ENCODE measurements at places on chromosomes 7 and 10. TPM values are rescaled to one million over a fixed set of nuclear protein-coding genes. Genes with fewer than 3 reads are reported as not detected.
A peak's percentile ranks its signal among the peaks of the same experiment; 100 is the strongest.

- no peaks in the 10 kb centered on the region for H3K4me1 ChIP-seq
- no peak overlapping the region for H3K4me3 ChIP-seq
- DNase-seq, result no peak
- H3K27ac ChIP-seq, result no peak overlapping the region
Measured at GRCh38 chr7:26356229-26356628, 64.6 kb downstream of the SNX10 start.

DNA sequence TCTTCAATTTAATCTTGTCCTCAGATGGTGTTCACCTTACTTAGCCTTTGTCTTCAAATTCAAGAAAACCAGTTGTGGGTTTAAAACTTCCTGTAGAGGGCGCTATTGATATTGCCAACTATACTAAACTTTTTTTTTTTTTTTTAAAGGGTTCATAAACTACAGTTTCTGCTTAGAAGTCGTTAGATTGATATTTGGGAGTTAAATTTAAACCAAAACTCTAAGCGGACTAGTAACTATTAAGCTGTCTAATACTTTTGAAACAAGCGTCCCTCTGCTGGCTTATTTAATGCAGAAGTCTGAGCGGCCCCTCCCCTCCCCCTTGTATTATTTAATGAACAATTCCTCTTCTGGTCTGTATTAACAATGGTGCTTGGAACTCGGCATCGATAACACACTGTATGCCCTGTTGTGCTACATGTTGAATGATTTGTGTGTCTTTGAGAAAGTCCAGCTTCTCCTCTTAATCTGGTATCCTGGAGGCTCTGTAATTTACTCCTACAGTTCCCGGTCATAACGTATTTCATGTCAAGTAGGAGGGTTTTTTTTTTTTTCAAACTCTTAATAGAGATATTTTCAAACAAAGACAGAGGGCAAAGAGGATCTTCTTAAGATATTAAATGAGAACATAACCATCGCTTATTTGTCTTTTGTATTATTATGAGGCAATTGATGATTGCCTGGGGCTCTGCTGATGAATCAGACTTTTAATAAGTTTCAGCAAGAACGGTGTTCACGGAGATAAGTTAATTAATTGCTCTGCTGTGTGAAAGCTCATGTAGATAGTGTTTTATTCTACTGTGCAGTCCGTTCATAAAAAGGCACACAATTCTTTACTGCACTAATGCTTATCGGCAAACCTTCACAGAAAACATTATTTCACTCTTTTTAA lies 22.6 kb upstream of the CREB5 start:
- peak; percentile 6 for DNase-seq
- H3K36me3 ChIP-seq, result no peaks in the 10 kb centered on the region
- no peak overlapping the region for H3K4me3 ChIP-seq
- no peaks in the 10 kb centered on the region for H3K4me1 ChIP-seq
- no peak overlapping the region for H3K27ac ChIP-seq

The ZNF479 gene
- not detected for total RNA-seq

The CRHR2 gene
- total RNA-seq, result not detected

The C7orf57 gene
- not detected for total RNA-seq

The ALOX5 gene
- 3.1 TPM for total RNA-seq

DNA sequence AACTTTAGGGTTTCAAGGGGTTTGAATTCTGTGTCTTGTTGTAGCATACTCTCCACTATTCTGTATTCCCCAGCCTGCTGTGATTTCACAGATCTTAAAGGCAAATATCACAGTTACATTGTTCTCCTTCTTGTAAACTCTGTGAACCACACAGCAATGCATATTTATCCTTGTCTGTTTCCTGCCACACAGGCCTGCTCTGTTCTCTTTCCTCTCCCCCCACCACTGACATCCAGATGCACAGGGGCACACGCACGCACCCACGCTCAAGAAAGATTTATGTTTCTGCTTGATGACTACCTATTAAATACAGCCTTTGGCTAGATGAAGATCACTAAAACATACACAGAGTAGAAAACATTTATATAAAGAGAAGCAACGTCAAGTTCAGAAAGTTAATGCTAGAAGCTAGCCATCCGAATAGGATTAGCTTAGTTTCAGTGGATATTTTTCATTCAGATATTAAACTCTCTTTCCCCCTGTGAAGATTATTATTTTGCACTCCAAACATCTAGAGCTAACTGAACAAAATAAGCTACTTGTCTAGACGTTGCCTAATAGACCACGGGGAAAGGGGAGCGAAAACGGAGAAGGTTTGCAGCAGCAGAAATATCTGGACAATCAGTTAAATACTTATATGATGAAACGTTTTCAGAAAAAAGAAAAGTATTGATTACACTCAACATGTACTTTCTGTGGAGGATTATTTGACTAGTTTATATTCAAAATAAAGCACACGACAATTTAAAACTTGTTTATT lies 193.1 kb upstream of the SEMA3C start:
- DNase-seq, result no peak
- H3K4me1 ChIP-seq, result no peaks in the 10 kb centered on the region
- no peaks in the 10 kb centered on the region for H3K36me3 ChIP-seq
- H3K27ac ChIP-seq, result no peak overlapping the region
- no peak overlapping the region for H3K4me3 ChIP-seq
- H3K27me3 ChIP-seq, result no peaks in the 10 kb centered on the region

The MALSU1 gene
- total RNA-seq, result 39.3 TPM

The PRXL2A gene
- 3.6 TPM for total RNA-seq

The TMEM178B gene
- total RNA-seq, result 0.89 TPM

GRCh38 chr7:158556721-158557440 lies 30.7 kb downstream of the PTPRN2 start:
- no peak for DNase-seq
- no peak overlapping the region for H3K27ac ChIP-seq
- no peak overlapping the region for H3K4me3 ChIP-seq

DNA sequence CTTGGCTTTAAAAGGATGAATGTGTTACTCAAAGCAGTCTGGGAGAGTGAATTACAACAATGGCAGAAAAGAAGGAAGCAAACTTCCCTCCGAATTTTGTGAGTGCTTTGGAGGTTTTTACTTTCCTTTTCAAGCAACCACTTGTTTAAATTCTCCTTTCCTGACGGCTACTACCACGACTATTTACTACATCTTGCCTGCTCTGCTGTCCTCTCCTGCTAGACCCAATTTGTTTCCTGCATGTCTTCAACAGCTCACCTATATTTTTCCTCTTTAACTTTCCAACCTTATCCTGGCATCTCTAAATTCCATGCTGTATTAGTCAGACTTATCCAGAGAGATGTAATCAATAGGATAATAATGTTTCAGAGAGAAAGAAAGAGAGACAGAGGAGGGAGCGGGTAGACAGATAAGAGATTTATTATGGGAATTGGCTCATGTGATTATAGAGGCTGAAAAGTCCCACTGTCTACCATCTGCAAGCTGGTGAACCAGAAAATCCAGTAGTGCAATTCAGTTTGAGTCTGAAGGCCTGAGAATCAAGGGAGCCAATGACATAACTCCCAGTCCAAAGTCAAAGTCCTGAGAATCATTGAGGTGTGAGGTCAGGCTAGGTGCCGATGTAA lies 42.8 kb upstream of the SLC13A1 start:
- no peak overlapping the region for H3K27ac ChIP-seq
- no peaks in the 10 kb centered on the region for H3K36me3 ChIP-seq
- no peak overlapping the region for H3K4me3 ChIP-seq

DNA sequence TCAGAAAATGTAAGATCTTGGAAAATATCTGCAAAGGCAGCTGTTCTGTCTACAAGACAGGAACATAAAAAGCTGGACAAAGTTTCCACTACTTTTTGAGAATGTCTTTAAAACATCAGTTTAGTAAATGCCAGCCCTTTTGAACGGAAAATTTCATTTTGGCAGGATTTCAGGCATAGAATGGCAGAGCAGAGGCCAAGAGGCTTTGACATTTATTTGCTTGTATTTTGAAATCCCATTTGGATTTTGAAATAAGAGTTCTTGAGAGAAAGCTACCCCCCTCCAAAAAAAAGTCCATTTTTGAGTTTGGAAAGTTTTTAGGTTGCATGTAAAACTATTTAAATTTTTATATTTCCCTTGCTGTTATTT lies 3.1 kb upstream of the ETV1 start:
- H3K36me3 ChIP-seq, result no peaks in the 10 kb centered on the region
- DNase-seq, result no peak

The EBF3 gene
- total RNA-seq, result not detected

DNA sequence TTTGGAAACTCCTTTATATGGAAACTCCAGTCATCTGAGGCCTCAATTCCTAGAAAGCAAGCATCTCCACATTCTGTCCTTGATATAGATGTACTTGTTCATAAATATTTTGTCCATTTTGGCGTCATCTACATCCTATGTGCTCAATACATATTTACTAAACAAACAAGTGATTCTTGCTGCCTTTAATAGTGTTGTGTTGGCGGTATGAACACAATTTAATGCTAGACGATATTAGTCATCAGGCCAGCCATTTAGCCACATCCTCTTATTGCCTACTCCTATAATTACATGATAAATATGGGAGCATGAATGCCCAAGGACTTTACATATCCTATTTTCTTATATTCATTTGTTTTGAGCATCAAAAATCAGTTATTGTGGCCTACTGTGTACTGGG lies 18.5 kb upstream of the IFRD1 start:
- DNase-seq, result no peak
- H3K4me1 ChIP-seq, result no peaks in the 10 kb centered on the region
- H3K27ac ChIP-seq, result no peak overlapping the region
- no peak overlapping the region for H3K4me3 ChIP-seq
- H3K36me3 ChIP-seq, result no peaks in the 10 kb centered on the region

GRCh38 chr10:56599201-56599600 lies 238.1 kb upstream of the ZWINT start:
- H3K36me3 ChIP-seq, result no peaks in the 10 kb centered on the region
- DNase-seq, result no peak
- no peak overlapping the region for H3K4me3 ChIP-seq

GRCh38 chr7:92652536-92652935 lies 62.3 kb upstream of the FAM133B start:
- no peaks in the 10 kb centered on the region for H3K27me3 ChIP-seq
- H3K4me3 ChIP-seq, result no peak overlapping the region
- H3K4me1 ChIP-seq, result no peaks in the 10 kb centered on the region
- H3K36me3 ChIP-seq, result no peaks in the 10 kb centered on the region
- DNase-seq, result no peak
- H3K27ac ChIP-seq, result no peak overlapping the region

- no peak overlapping the region for H3K27ac ChIP-seq
- H3K27me3 ChIP-seq, result no peaks in the 10 kb centered on the region
- no peak overlapping the region for H3K4me3 ChIP-seq
Measured at GRCh38 chr7:17055596-17055995, 173.8 kb upstream of the AGR3 start.

GRCh38 chr7:137681657-137682562 lies 164.9 kb downstream of the DGKI start:
- H3K27me3 ChIP-seq, result no peaks in the 10 kb centered on the region
- no peak for DNase-seq
- no peaks in the 10 kb centered on the region for H3K4me1 ChIP-seq

DNA sequence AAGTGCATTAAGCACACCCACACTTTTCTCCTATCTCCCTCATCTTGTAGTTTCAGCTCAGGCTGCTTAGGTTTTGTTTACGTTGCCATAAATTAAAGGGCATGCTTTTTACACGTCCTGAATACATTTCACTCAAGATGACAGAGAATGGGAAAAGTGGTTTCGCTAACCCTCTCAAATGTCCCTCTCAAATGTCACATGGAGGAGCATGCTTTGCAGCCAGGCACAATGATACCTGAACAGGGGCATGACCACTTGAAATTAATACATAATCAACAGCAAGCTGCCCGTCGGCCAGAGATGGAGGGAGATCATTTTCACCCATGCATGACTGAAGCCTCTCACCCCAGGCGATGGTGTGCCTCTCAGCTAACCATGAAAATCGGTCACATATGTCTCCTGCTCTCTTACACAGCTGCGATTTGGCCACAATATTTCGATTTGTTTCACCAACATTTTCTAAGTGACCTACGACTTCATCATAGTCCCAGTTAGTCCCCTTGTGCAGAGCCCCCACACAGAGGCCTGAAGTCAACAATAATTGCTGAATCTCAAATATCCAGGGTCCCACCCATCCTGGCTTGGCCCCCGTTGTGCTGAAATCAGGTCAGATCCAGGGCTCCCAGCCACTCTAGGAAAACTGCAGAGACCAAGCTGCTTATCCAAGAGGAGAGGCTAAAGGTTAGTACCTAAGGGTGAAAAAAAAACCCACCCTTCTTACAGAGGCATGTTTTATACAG lies 373.9 kb upstream of the NFE2L3 start:
- no peak overlapping the region for H3K4me3 ChIP-seq
- no peaks in the 10 kb centered on the region for H3K36me3 ChIP-seq
- H3K27me3 ChIP-seq, result no peaks in the 10 kb centered on the region
- H3K27ac ChIP-seq, result no peak overlapping the region
- no peak for DNase-seq
- H3K4me1 ChIP-seq, result no peaks in the 10 kb centered on the region

GRCh38 chr7:127731431-127732080 lies 79.6 kb downstream of the SND1 start:
- H3K36me3 ChIP-seq, result peaks cover 14% of the 10 kb centered on the region
- no peak overlapping the region for H3K4me3 ChIP-seq
- H3K4me1 ChIP-seq, result no peaks in the 10 kb centered on the region
- H3K27ac ChIP-seq, result no peak overlapping the region
- H3K27me3 ChIP-seq, result no peaks in the 10 kb centered on the region
- DNase-seq, result no peak

DNA sequence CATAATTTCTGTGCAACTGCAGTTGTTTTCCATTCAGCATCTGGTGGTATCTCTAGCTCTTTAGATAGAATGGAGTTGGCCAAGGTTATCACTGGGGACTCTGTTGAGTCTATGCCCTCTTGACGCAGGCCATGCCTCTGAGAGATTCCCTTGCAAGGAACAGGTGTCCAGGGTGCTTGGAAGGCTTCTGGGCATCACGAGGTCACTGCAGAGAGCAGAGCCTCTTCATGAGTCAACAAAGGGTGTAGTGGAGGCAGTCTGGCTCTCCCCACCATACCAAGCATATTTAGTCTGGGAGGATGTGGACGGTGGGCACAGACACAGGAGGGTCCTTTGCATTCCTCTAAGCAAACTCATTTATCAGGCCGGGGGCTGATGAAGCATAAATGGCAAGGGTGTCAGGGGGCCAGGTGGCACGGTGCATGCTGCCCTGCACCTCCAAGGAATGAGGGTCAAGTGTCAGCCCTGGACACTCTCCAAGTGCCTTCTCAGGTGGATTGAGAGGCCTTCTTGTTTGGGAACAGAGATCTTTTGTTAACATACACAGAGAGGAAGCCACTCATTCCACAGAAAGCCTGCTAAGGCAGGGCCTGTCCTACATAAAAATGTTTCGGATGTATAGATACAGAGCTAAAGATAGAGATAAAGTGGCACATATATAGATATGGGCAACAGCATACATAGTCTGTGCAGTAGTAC lies 328.6 kb downstream of the INHBA start:
- no peak overlapping the region for H3K4me3 ChIP-seq
- no peak for DNase-seq
- no peaks in the 10 kb centered on the region for H3K27me3 ChIP-seq
- H3K36me3 ChIP-seq, result no peaks in the 10 kb centered on the region
- H3K4me1 ChIP-seq, result no peaks in the 10 kb centered on the region
- H3K27ac ChIP-seq, result no peak overlapping the region

The ZNF365 gene
- total RNA-seq, result 4.9 TPM

The CALN1 gene
- not detected for total RNA-seq
